Pulmonary artery endothelial cell (primary cell): ENCODE measurements at places on chromosomes 16 and 17. TPM values are rescaled to one million over a fixed set of nuclear protein-coding genes. Genes with fewer than 3 reads are reported as not detected.

GRCh38 chr17:63611354-63611753 lies 10.7 kb downstream of the TACO1 start:
- no peak for DNase-seq

The ZP2 gene
- total RNA-seq: not detected in 2 replicates

GRCh38 chr17:49333804-49334203 lies 28.2 kb downstream of the ZNF652 start:
- no peak for DNase-seq

DNA sequence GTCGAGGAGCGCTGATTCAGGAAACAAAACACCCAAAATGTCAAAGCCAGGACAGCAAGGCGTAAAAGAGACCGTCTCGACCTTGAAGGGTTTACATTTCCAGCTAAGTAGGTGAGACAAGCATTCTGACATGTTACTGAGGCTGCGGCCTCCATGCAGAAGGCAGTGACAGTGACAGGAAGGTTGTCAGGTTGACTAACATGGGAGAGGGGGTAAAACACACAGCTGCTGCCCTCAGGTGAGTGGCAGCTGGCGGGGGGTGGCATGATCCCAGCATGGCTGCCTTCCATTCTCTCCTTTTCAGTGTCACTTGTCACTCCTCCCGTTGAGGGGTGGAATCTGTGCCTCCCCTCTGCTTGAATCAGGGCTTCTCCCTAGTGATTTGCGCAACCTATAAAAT lies 31.9 kb upstream of the CRHR1 start:
- DNase-seq: no peak

The VTN gene
- total RNA-seq: 0.07 and 0.46 TPM in 2 replicates
